Stimulated activated CD4-positive, alpha-beta T cell treated with anti-CD3 and anti-CD28 coated beads, Interleukin-4, amount 100 ng/mL, for 1 hour (primary cell): ENCODE measurements at places on chromosomes 12 and 14.

- DNase-seq = no peak
Observed at GRCh38 chr14:47191700-47192099, 483.7 kb downstream of the MDGA2 start.

DNA sequence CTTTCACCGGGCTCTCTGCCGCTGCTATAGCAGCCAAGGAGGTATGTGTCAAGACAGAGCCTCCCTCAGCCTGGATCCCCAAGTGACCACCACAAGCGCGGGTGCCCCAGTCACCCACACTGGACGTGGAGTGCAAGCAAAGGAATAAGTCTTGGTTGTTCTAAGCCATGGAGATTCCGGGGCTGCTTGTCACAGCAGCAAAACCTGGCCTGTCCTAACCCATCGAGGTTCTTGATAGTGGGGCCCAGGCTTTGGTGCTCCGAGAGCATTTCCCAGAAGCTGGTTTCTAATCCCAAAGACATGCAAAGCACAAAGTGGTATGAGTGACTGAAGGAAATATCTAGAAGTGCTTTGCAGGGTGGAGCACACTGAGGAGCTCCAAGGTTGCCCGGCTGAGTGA lies 51.3 kb downstream of the SCARB1 start:
- DNase-seq = no peak

DNA sequence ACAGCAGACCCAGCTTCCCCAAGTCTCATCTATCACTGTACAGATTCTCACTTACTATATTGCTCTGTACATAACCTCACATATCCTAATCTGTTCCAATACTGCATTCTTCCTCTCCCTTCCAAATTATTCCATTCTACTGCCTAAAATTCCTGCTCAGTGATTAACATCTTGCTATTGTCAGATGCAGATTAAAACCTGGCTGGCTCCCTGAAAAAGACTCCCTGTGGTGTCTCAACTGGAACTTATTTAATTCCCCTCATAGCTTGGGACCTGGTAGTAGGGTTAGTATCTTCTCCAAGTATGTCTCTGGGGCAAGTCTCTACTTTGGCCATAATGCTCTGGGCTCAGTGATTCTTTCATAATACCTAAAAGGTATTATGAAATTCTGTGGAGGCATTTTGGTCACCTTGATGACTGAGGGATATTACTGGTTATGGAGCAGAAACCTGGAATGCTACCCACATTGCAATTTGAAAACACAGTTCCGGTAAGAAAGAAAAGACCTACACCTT lies 55.8 kb downstream of the PAWR start:
- DNase-seq = no peak

- DNase-seq = no peak
Observed at GRCh38 chr12:11782914-11783420, 133.5 kb downstream of the ETV6 start.

- DNase-seq = no peak
Observed at GRCh38 chr14:97273540-97273939, 476.4 kb downstream of the VRK1 start.
